Cerebellar nuclear complex (tissue), 1 donor: ENCODE measurements at places on chromosomes 12 and 14.

GRCh38 chr12:43696154-43696553, 62.4 kb downstream of the PUS7L start:
- DNase-seq = no peak

DNA sequence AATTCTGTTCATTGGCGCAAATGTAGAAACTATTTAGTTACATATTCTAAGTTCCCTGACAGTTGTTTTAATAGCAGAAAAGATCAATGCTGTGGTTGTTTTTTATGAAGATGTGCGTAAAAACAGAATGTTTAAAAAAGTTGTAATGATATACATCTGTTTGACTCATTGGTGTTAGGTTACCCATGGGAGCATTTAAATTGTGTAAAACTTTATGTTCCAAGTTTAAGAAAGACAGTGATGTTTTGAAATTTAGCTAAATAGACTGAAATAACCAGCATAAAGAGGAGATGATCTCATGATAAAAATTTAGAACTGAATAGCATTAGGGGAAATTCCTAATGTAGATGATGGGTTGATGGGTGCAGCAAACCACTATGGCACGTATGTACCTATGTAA, 3.6 kb downstream of the PELI2 start:
- DNase-seq = no peak

DNA sequence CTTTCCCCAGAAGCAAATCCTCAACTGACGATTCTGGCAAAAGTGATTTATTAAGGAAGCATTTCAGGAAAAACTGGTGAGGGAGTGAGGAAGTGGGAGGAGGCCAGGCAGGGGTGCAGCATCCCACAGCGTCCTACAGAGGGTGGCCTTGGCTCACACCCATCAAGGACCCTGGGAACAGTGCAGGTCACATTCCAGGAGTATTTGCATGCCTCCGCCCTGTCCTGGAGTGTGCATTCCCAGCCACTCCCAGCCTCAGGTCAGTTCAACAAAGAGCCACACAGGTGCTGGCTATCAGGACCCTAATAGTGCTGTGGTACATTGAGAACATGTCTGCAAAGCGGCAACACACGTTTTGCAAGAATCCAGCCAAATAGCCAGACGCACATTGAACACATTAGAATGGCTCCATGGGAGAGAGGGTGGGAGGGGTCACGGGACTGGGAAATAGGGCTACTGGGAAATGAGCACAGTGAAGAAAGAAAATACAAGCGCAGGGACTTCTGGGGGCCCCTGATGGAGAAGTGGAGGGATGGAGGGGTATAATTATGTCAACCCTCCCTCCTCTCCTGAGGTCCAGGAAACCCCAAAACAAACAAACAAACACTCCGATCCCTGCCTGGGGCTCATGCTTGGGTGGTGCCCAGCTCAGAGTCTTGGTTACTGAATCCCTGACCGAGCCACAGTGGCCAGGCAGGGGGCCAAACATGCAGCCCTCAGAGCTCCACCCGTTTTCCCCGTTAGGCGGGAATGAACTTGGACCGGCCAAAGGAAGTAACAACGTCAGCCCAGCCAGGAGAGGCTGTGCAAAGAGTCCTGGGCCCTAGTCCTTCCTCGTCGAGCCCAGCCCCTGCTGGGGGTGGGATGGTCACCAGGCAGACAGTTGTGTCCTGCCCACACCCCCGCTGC, 36.5 kb downstream of the CMKLR1 start:
- DNase-seq = no peak

GRCh38 chr12:116267948-116268347, 9.5 kb downstream of the MED13L start:
- no peak for DNase-seq

DNA sequence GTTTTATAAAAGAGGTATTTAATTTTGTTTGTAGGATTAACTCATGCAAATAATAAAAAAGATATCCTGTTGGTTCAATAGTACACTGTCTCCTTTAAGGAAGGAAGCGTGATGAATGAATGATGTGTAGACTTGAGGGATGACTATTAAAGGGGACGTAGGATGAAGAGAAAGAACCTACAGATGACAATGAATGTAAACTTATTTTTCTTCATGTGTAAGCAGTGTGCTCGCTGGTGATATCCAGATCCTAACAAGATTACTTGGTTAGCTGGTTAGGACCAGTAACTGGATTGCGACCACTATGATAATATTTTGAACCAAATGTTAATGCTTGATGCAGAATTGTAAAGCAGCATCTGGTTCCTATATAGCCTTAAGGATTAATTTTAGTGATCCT, 2.6 kb downstream of the ARF6 start:
- DNase-seq = no peak

- no peak for DNase-seq
These were observed 86.5 kb upstream of the PTPRR start for GRCh38 chr12:71007020-71007419.

DNA sequence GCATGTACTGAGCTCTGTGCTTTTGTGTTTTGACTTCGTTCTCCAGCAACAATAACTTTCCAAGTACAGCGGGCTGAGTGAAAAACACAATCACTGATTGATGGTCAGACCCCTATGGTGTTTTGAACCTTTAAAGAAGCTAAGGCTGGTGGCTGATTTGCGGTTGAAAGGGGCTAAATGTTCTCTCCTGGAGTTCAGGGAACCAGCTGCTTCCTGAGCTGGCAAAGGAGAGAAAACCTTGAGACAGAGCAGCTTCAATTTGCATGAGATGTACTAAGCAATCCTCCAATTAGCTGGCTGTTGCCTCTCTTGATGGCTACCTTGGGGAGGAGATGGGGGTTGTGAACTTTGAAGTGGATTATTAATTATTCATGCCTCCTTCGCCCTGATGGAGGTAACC, 546.7 kb upstream of the SEL1L start:
- no peak for DNase-seq

- DNase-seq = no peak
These were observed 8.7 kb upstream of the JDP2 start for GRCh38 chr14:75418850-75419768.
